ENCODE measurements at places on chromosomes 6 and 20. TPM values are rescaled to one million over a fixed set of nuclear protein-coding genes. Genes with fewer than 3 reads are reported as not detected.
A peak's percentile ranks its signal among the peaks of the same experiment; 100 is the strongest.

- no peak for DNase-seq
Measured at GRCh38 chr6:13288969-13289391, 39.4 kb downstream of the TBC1D7 start.

DNA sequence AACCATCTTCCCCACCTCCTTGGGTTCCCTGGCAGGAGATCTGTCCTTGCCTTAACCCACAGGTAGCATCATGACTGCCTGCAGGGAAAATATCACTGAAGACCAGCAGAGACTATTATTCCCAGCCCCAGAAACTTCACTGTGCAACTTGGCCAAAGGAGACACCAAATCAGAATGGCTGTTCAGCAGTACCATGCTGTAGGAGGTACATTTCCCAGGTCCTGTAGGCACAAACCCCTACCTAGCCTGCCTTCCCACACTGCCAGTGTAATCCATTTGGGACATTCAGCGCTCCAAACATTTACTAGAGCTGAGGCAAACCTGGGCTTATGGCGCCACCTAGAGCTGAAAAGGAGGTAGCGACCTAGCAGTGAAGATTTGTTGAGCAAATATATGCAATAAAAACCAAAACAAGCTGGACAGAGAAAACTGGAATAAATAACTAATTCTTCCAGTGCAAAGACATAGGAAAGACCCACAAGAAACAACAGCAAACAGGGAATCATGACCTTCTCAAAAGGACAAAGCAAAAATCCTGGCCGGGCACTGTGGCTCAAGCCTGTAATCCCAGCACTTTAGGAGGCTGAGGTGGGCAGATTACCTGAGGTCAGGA is 60.3 kb downstream of the VTA1 start:
- no peak for DNase-seq

- no peak for DNase-seq
Measured at GRCh38 chr20:62377615-62378178, 9.2 kb upstream of the RPS21 start.

GRCh38 chr6:36765594-36766398 is 68.2 kb downstream of the RAB44 start:
- peak; percentile 59 for DNase-seq

GRCh38 chr6:122511193-122511924 is 39.8 kb upstream of the SERINC1 start:
- DNase-seq: no peak

DNA sequence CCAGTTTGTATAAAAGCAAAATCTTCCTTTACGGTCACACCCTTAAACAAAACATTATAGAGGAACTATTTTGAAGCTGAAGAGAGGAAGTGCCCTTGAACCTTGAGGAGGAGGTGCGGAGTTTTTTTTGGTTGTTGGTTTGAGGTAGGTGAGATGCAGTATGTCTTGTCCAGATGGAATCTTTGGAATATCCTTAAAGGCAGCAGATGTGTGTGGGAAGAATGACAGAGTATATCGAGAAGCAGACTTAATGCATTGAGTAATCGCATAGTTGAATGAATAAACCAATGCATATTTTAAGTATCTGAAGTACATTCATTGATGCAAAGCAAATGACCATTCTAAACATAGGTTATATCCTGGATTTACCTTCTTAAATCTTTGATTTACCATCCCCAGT is 49.9 kb downstream of the AIG1 start:
- DNase-seq: no peak

DNA sequence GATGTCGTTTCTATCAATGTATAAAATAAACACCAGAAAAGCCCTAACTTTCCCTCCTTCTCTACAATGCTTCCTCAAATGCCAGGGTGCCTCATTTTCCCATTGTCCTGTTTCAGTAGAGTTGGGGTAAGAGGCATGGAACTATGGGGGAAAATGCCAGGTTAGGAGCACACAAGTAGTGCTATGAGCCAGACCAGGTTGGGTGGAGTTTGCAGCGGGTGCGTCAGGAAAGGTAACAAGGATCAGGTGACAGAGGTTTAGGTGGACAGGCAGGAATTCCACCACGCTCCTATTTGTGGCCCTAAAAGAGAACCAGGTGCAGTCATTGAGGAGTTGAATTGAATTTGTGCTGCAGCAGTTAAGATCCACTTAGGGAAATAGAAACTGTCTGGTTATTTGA is 36.5 kb downstream of the SYTL3 start:
- DNase-seq: no peak

GRCh38 chr20:37278966-37279590 is 10.4 kb upstream of the MANBAL start:
- DNase-seq: no peak

GRCh38 chr6:149118737-149119653 is 198.5 kb upstream of the TAB2 start:
- DNase-seq: no peak

DNA sequence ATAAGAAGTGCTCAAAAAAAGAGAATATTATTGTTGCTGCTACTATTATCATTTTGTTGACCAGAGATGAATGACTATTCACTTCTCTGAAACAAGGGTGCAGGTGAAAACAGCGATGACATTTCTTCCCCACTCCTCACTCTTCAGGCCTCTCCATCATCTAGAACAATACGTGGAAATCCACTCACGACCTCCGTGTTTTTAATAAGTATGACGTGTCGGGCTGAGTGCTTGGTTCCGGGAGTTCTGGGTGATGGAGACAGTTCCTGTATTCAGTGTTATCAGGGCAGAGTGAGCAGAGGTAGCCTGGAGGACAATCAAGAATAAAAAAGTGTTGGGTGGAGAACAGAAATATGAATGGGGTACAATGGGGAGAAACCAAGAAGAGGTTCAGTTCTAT is 130.0 kb upstream of the ZNF217 start:
- DNase-seq: no peak

DNA sequence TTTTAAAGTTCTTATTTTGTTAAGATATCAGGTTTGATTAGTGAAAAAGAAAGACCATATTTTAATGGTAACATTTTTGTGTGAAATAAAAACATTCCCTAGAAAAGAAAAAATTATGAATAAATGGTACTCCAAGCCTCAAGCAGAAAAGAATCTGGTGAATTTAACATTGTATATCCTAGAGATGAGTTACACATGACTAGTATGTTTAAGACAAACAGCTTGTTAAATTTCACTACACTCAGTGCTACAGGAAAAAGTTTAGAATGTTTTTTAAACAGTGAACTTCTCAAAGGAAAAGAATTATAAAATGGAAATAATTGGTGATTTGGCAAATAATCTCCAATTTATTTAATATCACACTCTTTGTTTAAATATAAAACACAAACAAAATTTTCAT is 222.7 kb upstream of the MCHR2 start:
- DNase-seq: no peak

GRCh38 chr6:109808837-109809236 is 117.7 kb downstream of the FIG4 start:
- no peak for DNase-seq

DNA sequence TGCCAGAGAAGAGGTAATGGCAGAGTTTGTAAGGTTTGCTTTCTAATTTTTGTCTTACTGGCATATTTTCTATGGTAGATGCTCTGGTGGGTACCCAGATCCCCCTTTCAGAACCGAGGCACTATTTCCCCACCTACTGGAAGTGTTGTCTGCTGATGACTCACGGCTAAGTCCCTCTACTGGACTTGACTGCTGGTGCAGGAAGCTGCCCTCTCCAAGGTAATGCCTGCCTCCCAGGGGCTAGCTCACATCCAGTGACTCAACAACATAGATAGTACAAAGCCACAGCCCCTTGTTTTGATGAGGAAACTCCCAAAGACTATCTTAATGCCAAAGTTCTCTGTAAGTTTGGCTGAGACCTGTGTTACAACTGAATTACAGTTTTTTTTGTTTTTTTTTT is 285.4 kb upstream of the FLRT3 start:
- DNase-seq: no peak

GRCh38 chr6:89198235-89198634 is 18.9 kb downstream of the GABRR1 start:
- DNase-seq: no peak

DNA sequence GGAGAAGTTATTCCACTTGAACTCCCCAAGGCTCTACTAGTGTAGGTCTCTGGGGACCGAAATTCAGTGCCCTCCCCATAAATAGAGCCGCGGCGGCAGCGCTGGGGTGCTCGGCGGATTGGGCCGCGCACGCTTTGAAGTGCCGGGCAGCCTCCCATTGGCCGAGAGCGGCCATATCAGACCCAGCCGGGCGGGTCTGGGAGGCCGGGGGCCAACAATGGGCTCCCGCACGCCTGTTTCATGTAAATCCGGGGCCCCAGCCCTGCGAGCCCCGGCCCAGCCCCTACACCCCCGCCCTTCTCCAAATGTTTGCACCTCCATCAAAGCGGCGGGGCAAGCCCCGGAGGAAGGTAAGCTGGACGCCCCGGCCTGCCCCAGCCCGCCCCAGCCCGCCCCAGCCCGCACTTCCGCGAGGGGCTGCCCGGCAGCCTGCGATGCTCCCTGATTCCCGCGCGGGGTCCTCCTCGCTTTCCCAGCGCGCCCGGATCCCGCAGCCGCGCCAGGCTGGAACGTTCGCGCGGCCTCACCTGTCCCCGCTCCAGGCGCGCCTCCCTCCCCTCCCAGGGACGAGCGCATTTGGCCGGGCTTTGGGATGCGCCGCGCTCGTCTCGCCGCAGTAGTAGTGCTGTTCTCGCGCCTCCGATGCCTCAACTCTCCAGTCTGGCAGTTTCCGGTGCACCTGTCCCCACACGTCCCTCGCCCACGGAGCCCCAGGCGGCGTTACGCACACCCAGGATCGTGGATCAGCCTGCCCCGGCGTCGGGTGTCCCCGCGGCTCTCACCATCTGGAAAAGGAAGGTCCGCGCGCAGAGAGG is at the start of gene TBXT:
Gene TBXT (minus strand): TSS at position 51 of the 815 bp plus-strand sequence. CDS start 260 bp downstream, outside the sequence.
- DNase-seq: no peak

CRISP1 gene
- not detected for total RNA-seq

SYNDIG1 gene
- total RNA-seq: 2.6 TPM

PET117 gene
- total RNA-seq: 6.7 TPM

TRIM31 gene
- not detected for total RNA-seq

GPR6 gene
- not detected for total RNA-seq

TAGAP gene
- 4.5 TPM for total RNA-seq

BRD2 gene
- 86.3 TPM for total RNA-seq

CPNE5 gene
- 4.0 TPM for total RNA-seq

CRYBG1 gene
- total RNA-seq: 24.9 TPM

ROS1 gene
- total RNA-seq: 0.10 TPM

HSP90AB1 gene
- 326 TPM for total RNA-seq

SLC22A23 gene
- total RNA-seq: 11.8 TPM
